ENCODE measurements at places on chromosomes 16 and 17.

DNA sequence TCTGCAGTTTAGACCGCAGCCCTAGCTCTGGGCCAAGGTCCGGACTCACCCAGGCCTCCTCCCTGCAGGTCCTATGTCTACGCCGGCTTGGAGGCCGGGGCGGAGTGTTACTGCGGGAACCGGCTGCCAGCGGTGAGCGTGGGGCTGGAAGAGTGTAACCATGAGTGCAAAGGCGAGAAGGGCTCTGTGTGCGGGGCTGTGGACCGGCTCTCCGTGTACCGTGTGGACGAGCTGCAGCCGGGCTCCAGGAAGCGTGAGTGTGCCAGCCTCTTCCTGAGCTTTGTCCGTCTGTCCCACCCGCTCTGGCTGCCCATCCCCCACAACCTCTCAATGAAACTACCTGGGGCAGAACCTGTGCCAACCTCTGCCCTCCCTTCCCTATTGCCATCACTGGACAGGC, 20.1 kb downstream of the WSCD1 start:
- no peak for DNase-seq

DNA sequence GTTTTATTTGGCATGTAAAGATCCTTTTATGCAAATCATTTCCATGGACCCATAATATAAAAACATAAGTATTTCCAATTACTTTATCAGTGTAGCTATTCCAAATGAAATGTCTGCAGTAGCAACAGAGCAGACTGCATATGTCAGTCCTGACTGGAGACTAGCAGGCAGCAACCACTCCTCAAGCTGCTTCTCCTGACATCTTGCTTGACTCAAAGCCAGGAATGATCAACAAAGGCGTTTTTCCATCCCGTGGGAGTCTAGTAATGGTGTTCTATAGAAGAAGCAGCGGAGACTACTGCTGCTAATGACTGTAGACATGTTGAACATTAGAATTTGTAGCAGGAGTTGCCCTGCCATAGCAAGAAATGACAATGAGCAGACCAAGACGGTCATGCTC, 73.2 kb upstream of the AKTIP start:
- no peak for DNase-seq

DNA sequence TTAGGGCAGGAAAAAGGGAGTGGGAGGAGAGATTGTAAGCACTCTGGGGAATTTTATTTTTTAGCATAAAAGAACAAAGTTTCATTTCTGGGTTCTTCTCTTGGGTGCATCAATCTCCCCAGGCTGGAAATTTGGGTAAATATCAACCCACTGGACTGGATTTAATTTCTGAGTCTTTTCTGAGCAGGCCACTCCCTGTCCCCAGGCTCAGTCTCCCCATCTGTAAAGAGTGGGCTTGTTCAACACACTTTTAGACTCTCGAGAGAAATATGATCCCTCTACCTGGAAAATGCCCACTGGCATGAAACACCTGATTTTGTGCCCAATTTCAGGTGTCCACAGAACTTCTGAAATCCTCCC, 617 bp upstream of the VTN start:
- DNase-seq: no peak

DNA sequence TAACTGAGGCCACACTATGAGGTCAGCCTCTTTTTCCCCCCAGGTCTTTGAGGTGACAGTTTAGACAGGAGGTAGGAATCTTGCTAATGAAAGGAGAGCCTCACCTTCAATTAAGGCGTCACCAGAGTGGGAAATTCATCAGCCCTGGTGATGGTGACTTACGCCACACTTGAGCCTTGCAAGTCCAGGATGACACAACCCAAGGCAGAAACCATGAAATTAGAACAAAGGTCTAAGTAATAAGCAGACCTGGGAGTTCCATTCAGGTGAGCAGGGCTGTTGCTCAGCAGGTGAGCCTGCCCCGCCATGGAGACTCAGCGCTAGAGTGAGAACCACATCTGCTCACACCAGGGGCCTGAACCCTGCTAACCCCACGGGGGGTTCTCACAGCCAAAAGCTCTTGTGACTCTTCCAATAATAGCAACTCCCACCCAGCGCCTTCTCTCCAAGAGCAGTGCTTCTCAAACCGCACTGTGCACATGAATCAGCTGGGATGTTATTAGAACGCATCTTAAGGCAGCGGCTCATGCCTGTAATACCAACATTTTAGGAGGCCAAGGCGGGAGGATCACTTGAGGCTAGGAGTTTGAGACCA, 28.7 kb upstream of the KIFC3 start:
- no peak for DNase-seq

DNA sequence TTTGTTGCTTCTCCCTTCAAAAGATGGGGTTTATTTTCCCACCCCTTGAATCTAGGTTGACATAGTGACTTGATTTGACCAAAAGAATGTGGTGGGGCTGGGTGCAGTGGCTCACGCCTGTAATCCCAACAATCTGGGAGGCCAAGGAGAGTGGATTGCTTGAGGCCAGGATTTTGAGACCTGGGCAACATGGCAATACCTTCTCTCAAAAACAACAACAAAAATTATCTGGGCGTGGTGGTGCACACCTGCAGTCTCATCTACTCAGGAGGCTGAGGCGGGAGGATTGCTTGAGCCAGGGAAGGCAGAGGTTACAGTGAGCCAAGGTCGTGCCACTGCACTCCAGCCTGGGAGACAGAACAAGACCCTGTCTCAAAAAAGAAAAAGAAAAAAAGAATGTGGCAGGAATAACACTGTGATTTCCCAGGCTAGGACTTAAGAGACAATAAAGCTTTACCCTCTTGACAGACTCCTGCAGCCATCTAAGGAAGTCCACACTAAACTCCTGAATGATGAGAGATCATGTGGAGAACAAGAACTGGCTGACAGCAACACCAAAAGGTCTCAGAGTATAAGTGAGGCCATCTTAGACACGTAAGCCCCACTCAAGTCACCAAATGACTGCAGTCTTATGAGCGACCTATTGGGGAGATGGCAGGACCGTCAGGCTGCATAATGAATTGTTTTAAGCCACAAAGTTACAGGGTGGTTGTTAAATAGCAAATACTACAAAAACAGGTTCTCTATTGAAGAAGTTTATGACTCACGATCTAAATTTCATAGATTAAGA, 37.0 kb downstream of the FBXL20 start:
- DNase-seq: no peak

- no peak for DNase-seq
These were observed 35.3 kb downstream of the B9D1 start for GRCh38 chr17:19327031-19327783.

DNA sequence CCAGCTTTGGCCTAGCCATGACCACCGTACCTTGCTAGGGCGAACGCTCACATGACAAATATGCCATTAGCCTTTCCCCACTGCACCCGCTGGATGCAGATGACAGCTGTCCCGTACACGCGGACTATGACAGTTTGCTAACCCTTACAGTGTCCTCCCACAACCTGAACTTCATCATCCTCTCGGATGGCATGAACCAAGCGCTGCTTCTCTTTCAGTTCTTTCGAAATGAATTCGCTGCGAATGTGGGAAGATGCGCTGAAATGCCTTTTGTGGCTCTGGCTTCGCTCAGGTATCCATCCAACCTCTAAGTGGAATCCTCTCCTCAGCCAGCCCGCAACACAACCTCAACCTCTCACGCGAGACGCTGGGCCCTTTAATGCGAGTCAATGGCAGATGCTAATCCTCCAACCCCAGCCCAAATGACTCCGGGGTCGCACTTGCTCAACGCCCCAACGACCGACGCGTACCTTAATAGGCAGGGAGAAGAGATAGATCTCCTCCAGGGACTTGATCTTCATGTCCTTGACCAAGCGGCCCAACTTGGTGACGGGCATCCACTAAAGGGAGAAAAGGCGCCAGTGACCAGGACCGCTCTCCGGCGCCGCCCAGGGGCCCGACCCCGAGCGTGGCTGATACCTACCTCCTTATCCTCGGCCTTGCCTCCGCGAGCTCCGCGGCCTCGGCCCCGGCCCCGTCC, 670 bp downstream of the RPS2 start:
- DNase-seq: no peak

GRCh38 chr16:89047331-89048089, 46.1 kb upstream of the ACSF3 start:
- no peak for DNase-seq

- DNase-seq: no peak
These were observed 7.6 kb downstream of the SNRNP25 start for GRCh38 chr16:60929-61878.

GRCh38 chr16:54630284-54630967, 300.2 kb upstream of the IRX5 start:
- DNase-seq: no peak

DNA sequence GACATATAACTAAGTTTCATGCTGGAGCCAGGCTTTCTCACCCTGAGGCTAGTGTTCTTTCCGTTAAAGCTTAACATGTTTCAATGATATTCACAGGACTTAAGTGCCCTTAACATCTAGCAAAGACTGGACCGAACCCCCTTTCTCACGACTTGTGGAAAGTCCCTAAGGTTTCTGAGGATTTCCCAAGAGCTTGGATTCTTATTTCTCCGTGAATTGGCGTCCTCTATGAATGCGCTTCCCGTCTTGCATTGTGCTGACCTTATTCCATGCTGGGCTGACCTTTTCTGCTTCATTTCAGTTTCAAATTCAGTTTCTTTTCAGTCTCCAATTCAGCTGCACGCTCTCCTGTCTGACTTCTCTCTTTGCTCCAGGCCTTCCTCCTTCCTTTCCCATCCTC, 206.4 kb downstream of the HS3ST3A1 start:
- no peak for DNase-seq

GRCh38 chr16:49618955-49619354, 237.0 kb downstream of the ZNF423 start:
- DNase-seq: peak; percentile 3

DNA sequence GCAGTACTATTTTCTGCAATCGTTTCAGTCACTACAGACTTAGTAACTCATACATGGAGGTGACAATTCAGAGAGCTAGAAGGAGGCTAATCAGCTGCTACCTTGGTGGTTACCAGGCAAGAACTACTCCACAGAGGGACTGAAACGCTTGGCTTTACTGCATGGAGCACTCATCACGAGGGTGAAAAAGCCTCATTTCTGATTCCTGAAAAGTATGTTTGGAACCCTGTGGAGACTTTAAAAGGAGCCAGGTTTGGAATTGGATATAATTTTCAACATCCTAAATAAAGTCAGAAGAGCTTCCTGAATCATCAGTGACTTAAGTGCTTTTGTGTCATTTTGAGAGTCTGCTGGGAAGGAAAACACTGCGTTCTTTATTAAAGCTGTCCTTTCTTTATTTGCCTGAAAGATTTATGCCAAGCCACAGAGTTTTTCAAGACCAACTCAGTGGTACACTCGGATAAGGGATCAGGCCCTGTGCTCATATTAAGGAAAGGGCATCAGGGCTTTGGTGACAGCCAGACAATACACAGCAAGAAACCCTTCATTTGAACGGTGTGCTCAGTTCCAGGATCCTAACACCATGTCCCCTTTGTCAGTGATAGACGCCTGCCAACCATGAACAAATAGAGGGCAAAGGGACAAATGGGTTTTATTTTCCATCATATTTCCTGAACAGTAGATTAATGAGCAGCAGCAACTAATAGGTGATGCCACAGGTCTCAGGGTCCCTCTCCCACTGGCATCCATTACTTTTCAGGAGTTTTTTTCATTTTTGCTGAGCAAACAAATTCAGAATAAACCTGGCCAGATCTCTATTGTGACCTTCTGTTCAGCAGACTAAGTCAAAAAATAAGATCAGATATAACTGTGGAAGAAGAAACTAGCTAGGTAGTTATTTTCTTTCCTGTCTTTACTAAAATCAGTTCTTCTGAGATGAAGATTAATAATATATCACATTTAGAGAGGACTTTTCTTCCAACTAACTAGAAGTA, 80.5 kb upstream of the CLEC18B start:
- no peak for DNase-seq

DNA sequence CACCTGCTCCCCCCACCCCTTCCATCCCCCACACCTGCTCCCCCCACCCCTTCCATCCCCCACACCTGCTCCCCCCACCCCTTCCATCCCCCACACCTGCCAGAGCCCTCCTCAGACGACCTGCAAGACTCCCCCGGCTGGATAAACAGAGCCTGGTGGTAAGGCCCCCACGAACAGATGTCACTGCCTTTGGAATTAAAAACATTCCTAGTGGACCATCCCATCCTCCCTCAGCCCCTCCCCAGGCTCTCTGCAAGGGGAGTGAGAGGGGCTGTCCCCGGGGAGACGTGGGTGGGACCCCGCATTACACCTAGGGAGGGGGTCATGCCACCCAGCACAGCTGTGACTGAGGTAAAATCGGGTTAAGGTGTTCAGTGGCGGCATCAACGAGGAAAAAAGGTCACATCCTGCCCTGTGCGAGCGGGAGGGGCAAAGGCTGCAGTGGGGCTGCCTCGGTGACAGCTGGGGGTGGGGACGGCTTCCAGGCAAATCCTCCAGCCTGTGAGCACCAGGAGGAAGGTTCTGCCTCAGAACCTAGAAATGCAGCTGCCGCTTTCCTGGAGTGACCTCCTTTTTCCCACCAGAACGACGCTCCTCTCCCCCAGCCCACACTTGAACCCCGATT, 38.7 kb downstream of the TIMM22 start:
- DNase-seq: no peak

GRCh38 chr17:80465327-80465974, 11.0 kb downstream of the NPTX1 start:
- no peak for DNase-seq

GRCh38 chr17:57550668-57551315, 194.3 kb downstream of the CCDC182 start:
- DNase-seq: no peak

DNA sequence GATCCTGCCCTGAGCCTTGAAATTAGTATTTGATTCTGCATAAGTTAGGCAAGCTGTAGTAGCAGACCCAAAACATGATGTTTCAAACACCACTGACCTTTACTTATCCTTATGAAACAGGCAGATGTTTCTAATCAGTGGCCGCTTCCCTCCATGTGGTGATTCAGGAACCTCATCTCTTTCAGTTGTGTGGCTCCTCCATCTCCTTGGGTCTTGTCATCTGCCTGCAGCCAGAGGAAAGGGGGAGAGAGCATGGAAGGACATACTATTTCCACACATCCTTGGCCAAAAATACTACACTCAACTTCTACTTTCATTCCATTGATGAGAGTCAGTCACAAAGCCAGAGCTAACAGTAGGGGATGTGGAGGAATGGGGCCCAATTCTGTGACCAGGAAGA, 41.6 kb upstream of the IRX6 start:
- DNase-seq: no peak

GRCh38 chr17:77433385-77434135, 292.8 kb downstream of the SEC14L1 start:
- DNase-seq: no peak

GRCh38 chr16:78438632-78439031, 339.2 kb downstream of the WWOX start:
- DNase-seq: peak; percentile 10
